ENCODE measurements at places on chromosomes 5 and 9.

DNA sequence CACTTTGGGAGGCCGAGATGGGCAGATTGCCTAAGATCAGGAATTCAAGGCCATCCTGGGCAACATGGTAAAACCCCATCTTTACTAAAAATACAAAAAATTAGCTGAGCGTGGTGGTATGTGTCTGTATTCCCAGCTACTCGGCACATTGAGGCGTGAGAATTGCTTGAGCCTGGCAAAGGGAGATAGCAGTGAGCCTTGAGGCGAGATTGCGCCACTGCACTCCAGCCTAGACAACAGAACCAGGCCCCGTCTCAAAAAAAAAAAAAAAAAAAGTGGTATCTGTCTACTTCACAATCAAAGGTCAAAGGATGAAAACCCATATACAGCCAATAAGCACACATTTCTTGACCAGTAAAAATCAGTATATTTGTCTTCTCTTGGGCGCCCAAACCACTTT lies 728.5 kb upstream of the ADAMTS16 start:
- DNase-seq = no peak

DNA sequence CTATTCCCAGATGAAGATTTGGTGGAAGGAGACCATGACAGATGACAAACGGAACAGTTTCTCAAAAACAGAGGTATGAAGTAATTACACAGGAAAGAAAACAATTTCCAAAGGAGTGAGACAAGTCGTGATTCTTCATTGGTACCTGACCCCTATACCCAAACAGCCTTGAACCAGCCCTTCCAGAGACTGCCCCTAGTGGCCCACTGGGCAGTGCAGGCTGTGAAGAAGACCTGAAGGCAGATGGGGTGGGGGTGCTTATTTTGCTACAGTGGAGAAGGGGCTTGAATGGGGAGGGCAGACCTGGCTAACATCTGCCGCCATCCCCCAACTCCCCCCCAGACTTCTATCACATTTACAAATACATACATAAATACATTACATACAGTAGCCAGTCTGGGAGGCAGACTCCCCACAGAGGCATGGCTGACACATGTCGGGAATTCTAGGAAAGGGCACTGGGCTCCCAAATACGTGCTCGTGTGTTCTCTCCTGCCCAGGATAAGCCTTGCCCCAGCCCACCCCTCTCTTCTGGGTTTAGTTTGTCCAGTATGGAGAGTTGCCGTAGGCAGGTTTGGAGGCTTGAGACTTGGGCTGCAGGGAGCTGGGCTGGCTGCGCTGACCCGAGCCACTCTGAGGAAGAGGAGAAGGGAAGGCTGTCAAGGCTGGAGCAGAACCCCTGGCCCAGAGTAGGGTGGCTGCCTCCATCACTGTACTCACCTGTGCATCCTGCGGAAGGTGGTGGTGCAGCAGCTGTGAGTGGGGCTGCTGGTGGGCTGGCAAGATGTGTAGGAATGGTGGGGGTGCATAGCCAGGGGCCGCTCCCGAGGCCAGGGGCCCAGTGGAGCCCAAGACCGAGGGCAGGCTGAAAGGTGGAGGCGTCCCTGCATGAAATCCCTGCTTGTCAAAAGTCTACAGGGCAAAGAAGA lies 105.3 kb downstream of the UBE2R2 start:
- DNase-seq = peak; percentile 23

DNA sequence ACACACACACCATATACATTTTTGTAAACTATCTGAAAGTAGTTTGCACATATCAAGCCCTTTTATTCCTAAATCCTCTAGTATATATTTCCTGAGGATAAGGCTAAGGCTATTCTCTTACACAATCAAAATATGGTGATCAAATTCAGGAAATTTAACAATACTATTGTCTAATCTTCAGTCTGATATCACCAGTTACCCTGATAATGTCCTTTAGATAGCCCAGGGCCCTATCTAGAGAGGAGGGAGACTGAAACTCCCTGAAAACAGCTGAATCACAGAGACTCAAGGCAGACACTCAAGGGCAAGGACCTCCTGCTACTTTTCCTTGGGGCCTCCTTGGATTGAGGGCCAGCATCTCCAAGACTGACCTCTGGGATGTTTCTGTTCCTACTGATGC lies 30.4 kb downstream of the PTTG1 start:
- DNase-seq = no peak

DNA sequence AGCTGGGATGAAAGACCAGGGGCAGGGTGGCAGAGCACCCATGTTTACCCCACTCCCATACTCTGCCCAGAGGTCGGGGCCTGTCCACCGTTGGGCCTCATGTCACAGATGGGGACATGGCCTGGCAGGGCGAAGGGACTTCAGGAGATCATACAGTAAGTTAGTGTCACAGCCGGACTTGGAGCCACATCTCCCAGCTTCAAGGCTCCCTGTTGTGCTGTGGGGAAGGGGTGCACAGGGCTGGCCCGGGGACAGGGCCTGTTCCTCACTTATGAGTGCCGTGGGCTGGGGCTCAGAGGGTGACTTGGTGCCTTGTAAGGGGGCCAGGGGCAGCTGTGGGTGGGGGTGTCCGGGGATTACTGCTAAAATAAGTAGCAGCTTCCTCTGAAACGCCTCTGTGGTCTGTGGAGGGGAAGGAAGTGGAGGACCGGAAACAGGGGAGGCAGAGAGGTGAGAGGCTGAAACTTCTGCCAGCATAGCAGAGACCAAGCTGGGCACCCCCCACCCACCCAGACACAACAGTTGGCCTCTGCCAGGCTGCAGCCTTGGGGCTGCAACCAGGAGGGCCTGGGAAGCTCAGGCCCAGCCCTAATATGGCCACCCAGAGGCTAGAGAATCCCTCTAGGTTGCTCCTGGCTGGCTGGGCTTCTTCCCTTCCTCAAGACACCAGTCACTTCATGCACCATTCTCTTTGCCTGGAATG lies 41.1 kb upstream of the NEK6 start:
- no peak for DNase-seq

DNA sequence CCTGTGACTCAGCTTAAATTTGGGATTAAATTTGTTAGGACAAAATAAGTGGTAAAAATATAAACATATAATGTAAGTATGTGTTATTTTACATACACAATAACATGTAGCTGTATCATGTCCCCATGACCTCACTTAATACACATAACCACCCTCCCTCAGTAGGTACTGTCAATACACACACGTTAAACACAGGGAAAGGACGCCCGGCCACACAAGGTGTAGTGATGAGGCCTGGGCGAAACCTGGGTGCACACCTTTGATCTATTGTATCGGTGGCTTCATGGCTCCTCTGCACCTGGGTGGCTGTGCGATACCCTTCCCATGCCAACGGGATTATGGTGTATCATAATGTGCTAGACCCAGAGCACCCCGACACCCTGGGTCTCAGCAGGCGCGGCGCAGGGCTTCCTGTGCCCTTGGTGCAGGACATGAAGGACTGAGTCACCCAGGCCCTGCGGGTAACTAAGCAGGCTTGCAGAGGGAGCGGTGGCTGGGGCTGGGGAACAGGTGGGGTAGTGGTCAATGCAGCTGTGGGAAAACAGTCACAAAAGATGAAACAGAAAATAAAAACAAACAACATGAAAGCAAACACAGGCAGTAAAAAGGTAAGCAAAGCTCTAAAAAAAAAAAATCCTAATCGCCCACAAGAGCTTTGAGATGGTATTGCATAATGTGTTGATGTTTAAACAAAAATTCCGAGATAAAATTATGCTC lies 127.5 kb upstream of the RETREG1 start:
- DNase-seq = no peak

DNA sequence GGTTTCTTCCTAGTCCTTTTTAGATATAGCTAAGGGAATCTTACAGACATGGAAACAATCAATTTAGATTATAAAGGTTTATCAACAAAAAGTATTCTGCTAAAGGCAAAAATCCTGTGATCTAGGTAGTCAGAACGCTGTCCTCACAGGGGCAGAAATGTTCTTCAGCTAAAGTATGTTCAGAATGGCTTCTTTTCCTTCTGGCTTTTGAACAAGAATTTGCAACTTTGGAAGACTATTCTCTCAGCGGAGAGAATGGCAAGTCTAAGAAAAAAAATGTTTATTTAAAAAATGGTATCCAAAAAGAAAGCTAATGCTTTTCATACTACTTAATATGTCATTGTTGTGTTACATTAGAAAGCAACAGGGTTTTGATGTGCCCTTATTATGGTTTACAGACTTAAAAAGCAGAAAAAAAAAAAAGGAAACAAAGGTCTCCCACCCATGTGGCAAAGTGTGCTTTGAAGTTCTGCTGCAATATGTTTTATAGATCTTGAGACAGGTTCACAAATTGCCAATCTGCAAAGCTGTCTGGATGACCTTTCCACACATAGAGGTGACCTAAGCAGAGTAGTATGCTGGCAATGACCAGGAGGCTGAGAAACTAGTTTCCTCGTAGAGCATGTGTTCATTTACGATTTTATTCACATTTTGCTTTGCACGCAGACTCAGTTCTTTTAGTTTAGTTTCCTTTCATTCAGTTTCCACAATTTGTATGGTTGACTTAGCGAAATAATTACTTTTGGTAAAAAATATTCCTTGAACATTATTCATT lies 45.1 kb upstream of the PJA2 start:
- DNase-seq = no peak

DNA sequence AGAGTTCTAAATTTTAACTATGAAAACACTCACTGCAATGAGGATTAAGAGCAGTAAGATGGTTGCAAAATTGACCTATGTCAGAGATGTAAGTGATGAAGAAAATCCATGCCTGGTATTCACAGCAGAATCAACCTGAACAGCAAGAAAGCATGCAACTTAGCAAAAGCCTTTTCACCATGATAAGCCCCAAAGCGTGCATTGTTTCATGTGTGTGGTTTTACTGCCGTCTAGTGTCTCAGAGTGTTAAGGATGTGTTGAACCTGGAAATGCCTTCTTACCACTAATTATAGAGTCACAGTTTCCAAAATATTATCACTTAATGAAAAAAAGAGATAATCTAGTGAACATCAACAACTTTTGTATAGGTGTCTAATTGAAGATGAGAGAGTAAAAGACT lies 415.2 kb upstream of the TRPC7 start:
- DNase-seq = no peak

DNA sequence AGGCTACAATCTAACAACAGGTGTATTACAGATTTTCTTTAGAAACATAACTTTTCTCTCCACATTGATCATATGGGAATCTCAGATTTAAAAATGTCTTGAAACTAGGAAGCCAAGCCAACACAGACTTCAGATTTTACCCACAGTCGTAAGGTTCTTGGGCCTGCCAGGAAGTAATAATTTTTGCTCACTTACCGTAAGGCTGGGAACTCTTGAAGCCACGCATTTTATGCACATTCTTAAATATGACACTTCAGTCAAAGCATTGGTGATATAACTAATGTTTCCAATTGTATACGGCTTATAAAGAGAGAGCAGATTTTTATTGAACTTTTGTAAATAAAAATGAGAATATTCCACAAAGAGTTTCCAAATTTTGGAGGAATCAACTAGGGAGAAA lies 328.9 kb upstream of the TRPC7 start:
- no peak for DNase-seq

DNA sequence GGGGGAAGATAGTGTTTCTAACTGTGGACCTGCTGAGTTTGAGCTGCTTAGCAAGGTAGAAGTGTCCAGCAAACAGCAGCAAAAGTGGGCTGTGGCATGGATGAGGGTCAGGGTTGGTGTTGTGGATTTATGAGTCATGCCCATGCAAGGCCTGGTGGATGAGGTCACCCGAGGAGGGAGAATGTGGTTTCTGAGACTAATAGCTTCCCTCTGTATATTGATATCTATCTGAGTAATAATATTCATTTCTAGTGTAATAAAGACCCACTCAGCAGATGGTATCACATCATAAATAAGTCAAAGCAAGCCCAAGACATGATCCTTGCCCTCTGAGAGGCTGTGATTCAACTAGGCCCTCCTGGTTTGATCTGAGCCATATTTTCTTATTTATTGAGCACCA lies 597.8 kb upstream of the CLINT1 start:
- DNase-seq = no peak

DNA sequence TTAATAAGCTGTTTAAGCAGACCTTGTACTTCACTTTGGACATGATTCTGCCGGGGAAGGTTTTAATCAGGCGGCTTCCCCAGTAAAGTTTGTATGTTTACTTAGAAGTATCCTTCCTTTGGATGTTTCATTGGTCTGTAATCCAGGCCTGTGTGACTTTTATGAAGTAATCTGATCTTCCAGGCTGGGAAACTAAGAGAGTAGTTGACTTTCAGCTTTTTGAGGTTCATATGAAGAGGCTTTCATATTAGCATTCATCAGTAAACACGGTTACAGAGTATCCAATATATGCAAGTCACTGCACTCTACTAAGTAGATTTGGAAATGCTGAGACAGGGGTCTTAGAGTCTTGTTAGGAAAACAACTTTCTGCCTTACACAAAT lies 1.1 kb downstream of the DNAJC21 start:
- DNase-seq = peak; percentile 29

- DNase-seq = no peak
These were observed 56.5 kb downstream of the EXD3 start for GRCh38 chr9:137366445-137366810.

- DNase-seq = no peak
These were observed 456.8 kb upstream of the CDH6 start for GRCh38 chr5:30736669-30737068.

DNA sequence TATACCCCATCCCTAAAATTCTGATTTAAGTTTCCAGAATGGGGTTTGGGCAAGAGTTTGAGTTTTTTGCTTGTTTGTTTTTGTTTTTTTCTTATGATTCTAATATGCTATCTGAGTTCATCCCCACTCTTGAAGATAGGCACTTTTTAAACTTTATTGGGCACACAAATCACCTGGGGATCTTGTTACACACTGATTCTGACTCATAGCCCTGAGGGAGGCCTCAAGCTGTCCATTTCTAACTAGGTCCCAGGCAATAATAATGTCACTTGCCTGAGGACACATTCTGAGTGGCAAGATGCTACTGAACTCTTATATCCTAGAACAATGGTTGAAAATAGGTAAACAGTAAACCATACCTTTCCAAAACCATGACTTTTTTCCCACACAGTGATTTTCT lies 22.8 kb upstream of the ABLIM3 start:
- DNase-seq = no peak

DNA sequence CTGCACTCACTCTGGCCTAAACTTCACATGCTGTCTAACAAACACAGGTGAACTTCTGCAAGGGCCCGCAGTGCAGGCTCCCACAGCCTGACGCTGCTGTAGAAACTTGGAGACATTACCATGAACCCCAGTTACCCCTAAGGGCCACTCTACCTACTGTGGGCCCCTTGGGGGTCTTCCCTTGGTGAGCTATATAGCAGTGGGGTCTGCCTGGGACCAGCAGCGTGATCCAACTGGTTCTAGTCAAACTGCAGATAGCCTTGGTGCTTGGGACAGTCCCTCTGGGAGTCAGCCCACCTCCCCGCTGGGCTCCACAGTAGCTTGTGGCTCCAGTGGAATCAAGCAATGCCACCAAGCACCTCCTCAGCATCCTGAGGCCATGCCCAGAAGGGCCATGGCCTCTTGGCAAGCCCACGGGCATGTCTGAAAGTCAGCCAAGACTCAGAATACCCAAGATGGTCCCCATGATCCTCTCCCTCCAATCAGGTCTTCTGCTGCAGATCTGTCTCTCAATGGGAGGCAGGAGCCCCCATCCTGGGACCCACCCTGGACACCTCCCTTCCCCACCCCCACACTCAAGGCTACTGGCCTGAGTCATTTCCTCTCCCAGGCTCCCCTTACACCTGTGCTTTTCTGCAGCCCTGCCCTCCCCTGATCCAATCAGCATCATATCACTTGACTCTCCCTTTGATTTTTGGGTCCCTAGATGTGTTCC lies 230.0 kb upstream of the IRX1 start:
- DNase-seq = no peak

- no peak for DNase-seq
These were observed 1.3 kb downstream of the TNFSF15 start for GRCh38 chr9:114804505-114804904.

GRCh38 chr5:143318833-143319232 lies 84.7 kb downstream of the NR3C1 start:
- DNase-seq = no peak

GRCh38 chr5:51890435-51891116 lies 507.3 kb downstream of the ISL1 start:
- no peak for DNase-seq
